Amygdala (tissue), 56 donors: ENCODE measurements at places on chromosomes 6 and 20.

DNA sequence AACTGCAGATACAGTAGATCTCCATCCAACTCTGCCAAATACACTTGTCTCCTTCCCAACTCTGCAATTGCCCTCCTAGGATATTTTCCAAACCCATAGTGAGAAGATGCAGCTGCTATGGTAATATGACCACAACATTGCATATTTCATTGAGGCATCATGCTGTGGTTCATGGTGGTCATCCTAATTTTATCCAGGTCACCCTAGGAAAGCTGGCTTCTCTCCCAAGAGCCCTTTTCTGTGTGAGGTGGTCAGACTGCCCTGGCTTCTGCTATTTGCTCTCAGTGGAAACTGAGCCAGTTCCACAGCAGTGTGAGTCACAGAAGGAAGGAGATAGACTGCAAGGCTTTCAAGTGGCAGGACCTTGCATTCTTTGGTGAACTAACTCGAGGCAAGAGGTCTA is 5.5 kb downstream of the OGFRL1 start:
- DNase-seq, result no peak

- DNase-seq, result no peak
Observed at GRCh38 chr6:72826037-72826436, 204.2 kb downstream of the KCNQ5 start.

DNA sequence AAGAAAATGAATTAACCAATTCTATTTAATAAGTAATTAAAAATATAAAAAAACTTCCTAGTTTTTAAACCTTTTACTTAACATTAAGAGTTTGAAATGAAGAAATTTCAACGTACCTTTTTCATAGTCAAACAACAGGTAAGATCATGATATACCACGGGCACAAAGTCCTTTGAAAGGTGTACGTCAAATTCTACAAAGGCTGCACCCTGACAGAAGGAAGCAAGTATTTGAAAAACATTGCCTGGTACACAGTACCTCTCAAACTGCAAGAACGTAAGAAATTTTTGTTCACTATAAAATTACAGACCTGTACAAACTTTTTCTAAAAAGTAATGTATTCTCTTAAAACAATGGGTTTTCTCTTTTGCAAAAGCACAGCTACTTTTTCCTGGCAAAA is 180.2 kb upstream of the SHLD1 start:
- no peak for DNase-seq

GRCh38 chr6:32937230-32937633 is 3.6 kb downstream of the HLA-DMB start:
- DNase-seq, result no peak

- no peak for DNase-seq
Observed at GRCh38 chr6:69729870-69730449, 66.8 kb downstream of the LMBRD1 start.

GRCh38 chr6:112441607-112442006 is 94.5 kb downstream of the RFPL4B start:
- no peak for DNase-seq

GRCh38 chr20:32535316-32535952 is 49.7 kb downstream of the NOL4L start:
- no peak for DNase-seq

DNA sequence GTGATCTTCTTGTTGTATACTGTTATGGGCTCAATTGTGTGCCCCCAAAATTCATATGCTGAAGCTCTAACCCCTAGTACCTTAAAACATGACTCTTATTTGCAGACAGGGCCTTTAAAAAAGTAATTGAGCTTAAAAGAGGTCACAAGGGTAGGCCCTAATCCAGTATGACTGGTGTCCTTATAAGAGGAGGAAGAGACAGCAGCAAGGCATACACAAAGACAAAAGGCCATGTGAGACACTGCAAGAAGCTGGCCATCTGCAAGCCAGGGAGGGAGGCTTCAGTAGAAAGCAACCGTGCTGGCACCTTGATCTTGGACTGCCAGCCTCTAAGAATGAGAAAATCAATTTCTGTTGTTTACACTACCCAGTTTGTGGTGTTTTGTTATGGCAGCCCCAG is 8.4 kb downstream of the CAGE1 start:
- no peak for DNase-seq

- DNase-seq, result no peak
Observed at GRCh38 chr6:105669232-105669631, 266.4 kb upstream of the PREP start.

GRCh38 chr20:60142587-60142986 is 184.4 kb downstream of the CDH26 start:
- no peak for DNase-seq
